ENCODE measurements at places on chromosomes 1 and 21. TPM values are rescaled to one million over a fixed set of nuclear protein-coding genes. Genes with fewer than 3 reads are reported as not detected.

- no peak for DNase-seq
These were observed 172.8 kb upstream of the CXADR start for GRCh38 chr21:17340081-17340480.

DNA sequence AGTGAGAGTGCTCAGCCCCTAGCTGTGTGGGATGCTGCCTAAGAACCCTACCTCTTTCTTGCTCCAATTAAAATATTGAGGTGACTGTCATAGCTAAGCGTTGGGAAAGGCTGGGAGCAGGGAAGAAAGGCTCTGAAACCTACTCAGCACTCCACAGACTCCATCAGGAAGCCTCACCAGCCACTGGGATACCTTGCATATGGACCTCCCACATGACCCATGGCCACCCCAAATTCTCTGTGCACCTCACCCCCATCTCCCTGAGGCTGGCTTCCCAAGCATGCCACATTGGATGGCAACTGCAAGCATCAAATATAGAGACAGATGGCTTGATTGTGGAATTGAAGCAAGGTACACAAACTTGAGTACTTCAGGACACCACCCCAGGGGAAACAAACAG, 41.8 kb downstream of the FLVCR1 start:
- no peak for DNase-seq

The SOX13 gene
- 10.6 TPM for polyA plus RNA-seq

DNA sequence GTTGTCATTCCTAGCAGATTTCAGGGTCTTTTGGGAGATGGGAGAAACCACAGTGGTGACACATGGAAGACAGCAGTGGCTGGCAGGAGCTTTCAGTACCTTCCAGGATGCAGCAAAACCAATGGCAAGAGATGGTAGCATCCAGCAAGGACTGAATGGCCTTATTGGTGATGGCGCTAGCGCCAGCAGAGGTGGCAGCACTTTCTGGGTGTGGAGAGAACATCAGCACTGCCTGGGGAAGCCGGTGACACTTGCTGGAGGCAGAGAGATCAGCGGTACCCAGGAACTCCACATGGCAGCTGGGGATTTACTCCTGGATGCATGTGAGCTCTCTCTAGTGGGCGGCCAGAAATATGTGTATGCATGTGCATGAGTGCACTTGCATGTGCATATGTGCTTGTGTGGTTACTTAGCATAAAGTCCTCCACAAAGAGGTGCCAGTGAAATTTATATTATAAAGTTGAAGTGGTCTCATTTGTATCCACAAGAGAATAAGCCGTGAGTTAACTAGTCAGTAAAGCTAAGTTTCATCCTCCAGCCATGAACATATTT, 364.7 kb downstream of the LMX1A start:
- no peak for DNase-seq

DNA sequence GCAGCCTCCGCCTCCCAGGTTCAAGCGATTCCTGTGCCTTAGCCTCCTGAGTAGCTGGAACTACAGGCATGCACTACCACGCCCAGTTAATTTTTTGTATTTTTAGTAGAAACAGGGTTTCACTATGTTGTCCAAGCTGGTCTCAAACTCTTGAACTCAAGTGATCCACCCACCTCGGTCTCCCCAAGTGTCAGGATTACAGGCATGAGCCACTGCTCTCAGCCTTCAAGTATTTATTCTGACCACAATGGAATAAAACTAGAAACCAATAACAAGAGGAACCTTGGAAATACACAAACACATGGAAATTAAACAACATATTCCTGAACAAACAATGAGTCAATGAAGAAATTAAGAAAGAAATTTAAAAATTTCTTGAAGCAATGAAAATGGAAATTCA, 32.7 kb upstream of the DR1 start:
- DNase-seq = no peak

The MYCL gene
- 0.48 TPM for polyA plus RNA-seq

GRCh38 chr1:177703888-177704446, 265.9 kb downstream of the SEC16B start:
- DNase-seq = no peak

The MROH9 gene
- 0.24 TPM for polyA plus RNA-seq

- no peak for DNase-seq
These were observed 13.5 kb downstream of the PLA2G2D start for GRCh38 chr1:20105856-20106255.

The ZBTB37 gene
- 0.89 TPM for polyA plus RNA-seq

The SH2D5 gene
- 6.5 TPM for polyA plus RNA-seq

- DNase-seq = no peak
These were observed 36.9 kb upstream of the HIVEP3 start for GRCh38 chr1:41955461-41956159.

The GSTM1 gene
- not detected for polyA plus RNA-seq

GRCh38 chr1:234963180-234963903, 165.3 kb downstream of the TOMM20 start:
- no peak for DNase-seq

DNA sequence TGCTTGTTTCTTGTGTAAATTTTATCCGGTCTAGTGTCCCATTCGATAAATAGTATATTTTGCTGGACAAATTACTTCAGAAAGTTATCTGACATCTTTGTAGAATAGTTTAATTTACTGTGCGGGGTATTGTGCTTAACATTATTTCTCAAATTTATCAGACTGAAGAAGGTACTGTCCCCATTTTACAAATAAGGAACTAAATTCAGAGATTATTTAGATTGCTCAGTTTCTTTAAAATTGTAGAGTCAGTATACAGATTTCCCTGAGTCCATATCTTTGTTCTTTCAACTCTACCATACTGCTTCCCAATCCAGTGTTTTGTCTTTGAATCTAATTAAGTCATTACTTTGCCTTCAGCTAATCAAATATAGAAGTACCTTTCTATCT, 6.4 kb downstream of the ATP5PB start:
- no peak for DNase-seq

DNA sequence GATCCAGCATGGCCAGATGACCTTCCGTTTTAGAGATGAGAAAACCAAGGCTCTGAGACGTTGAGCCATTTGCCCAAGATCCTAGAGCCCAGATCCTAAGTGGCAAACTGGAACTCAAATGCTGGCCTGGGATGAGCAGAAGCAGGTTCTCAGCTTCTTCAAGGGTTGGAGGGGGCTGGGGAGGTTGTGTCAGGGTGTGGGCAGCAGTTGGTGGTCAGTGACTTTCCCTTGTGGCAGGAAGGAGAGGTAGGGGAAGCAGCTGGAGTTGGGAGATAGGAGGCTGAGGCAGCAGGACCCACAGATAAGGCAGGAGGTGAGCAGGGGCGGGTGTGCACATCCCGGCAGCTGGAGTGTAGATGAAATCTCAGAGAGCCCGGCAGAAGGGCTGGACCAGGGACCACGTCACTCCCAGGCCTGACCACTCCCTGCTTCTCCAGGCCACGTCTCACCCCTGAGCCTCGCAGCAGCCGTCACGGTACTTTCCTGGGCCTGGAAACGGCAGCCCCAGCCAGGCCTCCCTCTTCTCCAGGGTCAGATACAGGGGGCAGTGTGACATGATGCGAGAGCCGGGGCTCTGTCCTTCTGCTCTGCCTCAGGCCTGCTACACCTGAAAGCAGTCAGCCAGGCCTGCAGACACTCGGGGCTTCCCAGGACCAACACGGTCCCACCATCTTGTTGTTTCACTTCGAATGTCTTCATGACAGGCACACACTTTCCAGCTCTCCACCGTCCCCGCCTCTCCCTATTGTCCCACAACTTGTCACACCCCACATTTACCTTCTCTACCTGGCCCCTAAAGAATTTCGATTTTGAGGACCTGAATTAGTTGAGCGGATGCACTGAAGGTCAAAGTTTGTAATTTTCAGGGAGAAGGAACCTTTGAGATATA, 11.5 kb upstream of the LAPTM5 start:
- peak; percentile 75 for DNase-seq

The GJA8 gene
- not detected for polyA plus RNA-seq

DNA sequence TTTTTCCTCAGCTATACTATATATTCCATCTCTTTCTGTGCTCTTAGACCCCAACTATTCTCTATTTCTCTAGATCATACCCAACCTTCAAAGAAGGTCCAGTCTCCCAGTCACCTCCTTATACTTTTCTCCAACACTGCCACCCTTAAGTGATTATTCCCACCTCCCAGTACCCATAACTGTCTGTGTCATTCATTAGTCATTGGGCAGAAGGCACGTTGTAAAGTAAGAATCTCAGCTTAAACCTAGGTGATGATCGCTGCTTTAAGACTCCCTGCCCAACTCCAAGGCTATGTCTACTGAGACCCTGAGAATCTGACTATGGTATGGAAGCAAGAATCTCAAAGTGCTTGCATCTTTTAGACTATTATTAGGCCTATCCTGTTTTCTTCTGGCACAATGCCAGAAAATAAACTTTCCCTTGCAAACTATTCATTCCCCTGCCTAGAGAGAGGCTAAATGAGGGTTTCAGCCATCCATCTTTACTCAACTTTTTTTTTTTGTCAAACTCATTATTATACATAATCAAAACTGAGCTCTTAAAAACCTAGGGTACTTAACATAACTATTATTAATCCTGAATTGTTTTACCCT, 174.3 kb upstream of the DPT start:
- no peak for DNase-seq

GRCh38 chr1:224433701-224434672, 610 bp downstream of the WDR26 start:
- DNase-seq = peak; percentile 87

- no peak for DNase-seq
These were observed 28.9 kb downstream of the S100A6 start for GRCh38 chr1:153506831-153507413.
